ENCODE measurements at places on chromosomes 11 and 22.

- no peak for DNase-seq
Measured at GRCh38 chr11:103279821-103280220, 170.6 kb downstream of the DYNC2H1 start.

DNA sequence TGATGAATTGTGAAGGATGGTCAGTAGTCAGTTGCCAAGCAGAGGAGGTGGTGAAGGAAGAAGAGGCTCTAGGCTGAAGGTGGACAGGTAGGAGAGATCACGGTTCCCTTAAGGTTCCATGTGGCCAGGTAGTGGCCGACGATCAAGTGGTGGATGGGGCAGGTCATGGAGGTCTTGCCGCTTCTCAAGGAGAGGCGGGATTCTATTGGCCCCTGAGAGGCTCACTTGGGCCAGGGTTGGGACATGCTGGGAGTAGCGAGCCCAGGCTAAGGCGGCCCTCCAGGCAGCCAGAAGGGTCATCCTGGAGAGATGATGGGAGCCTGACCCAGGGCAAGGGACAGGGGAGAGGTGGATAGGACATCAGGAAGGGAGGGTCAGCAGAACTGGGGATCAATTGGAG, 20.9 kb upstream of the TMPRSS4 start:
- no peak for DNase-seq

- no peak for DNase-seq
Measured at GRCh38 chr11:129888451-129888850, 6.9 kb downstream of the NFRKB start.

GRCh38 chr11:79150966-79151365, 289.9 kb downstream of the TENM4 start:
- DNase-seq = no peak

- DNase-seq = no peak
Measured at GRCh38 chr11:34408580-34409172, 30.1 kb upstream of the CAT start.

- DNase-seq = no peak
Measured at GRCh38 chr11:38796281-38796680, 2198.2 kb upstream of the RAG2 start.

GRCh38 chr11:64396079-64396591, 37.2 kb downstream of the RPS6KA4 start:
- DNase-seq = no peak

GRCh38 chr11:70820712-70821111, 422.4 kb downstream of the CTTN start:
- DNase-seq = no peak

GRCh38 chr11:100810146-100810545, 123.1 kb downstream of the ARHGAP42 start:
- DNase-seq = no peak

- DNase-seq = no peak
Measured at GRCh38 chr22:42626951-42627625, 12.4 kb upstream of the POLDIP3 start.

DNA sequence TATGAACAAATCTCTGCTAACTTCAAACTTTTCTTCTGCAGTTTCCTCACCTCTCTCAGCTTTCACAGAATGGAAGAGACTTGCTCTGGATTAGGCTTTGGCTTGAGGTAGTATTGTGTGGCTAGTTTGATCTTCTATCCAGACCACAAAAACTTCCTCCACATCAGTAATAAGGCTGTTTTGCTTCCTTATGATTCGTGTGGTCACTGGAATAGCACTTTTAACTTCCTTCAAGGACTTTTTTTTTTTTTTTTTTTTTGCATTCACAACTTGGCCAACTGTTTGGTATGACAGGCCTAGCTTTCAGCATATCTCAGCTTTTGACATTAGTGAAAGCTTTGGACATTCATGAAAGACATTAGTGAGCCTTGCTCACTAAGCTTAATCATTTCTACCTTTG, 47.5 kb upstream of the LRRC55 start:
- no peak for DNase-seq

DNA sequence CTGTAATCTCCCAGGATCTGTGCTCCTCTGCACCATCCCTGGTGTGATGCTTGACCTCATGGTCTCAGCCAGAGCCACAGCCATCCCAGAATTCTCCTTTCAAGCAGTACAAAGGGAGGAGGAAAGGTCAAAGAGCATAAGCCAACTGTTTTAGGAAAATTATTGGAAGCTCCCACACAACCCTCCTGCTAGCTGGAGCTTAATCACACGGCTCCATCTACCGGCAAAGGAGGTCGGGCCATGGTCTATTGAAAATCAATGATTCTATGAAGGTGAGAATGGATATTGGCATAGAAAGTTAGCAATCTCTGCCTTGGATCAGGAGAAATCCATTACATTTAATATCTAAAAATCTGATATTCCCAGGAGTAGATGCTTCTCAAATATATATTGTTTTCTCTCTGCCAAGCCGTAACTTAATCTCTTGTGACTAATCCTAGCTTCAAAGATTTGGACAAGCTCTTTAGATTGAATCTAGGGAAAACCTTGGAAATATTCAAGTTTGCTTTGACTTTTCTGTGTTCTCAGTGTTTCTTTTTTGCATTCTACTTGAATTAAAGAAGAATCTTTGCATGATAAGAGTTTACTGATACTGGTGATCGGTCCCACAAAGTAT, 259.6 kb downstream of the NTM start:
- no peak for DNase-seq

GRCh38 chr11:85726381-85726780, 40.4 kb upstream of the CCDC89 start:
- DNase-seq = no peak

- no peak for DNase-seq
Measured at GRCh38 chr11:128210148-128210940, 377.0 kb downstream of the ETS1 start.
